IPS DF 19.7 (cell line): ENCODE measurements at places on chromosomes 7 and 10.

- DNase-seq = no peak
These were observed 155.7 kb downstream of the LCOR start for GRCh38 chr10:96987842-96988175.

GRCh38 chr7:117489911-117490310 is 10.1 kb downstream of the CFTR start:
- DNase-seq = no peak

DNA sequence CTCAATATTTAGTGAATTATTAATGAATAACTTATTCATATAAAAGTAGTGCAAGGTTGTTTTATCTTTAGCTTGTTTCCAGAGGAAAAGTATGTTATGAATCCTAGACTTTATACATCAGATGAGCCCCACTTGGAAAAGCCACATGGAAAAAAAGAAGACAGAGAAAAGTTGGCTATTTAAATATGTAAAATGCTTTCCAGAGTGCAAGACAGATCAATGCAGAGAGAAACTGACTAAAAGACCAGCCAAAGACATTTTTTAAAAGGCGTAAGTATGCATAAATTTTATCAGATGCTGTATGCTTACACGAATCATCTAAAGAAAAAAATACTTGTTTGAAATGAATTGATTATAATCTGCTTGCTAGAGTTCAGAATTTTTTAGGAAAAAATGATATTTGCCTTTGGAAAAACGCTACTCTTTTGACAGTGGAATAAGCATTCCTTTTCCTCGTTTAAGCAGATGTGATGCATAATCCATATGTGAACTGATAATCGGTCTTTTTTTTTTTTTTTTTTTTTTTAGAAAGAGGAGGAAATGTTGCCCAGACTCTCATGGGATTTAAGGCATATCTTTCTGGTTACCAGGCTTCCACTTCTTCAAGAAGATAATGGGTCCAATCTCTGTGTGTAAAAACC is 70.7 kb downstream of the RELN start:
- no peak for DNase-seq

- DNase-seq = no peak
These were observed 56.0 kb upstream of the PIK3CG start for GRCh38 chr7:106808967-106809635.

DNA sequence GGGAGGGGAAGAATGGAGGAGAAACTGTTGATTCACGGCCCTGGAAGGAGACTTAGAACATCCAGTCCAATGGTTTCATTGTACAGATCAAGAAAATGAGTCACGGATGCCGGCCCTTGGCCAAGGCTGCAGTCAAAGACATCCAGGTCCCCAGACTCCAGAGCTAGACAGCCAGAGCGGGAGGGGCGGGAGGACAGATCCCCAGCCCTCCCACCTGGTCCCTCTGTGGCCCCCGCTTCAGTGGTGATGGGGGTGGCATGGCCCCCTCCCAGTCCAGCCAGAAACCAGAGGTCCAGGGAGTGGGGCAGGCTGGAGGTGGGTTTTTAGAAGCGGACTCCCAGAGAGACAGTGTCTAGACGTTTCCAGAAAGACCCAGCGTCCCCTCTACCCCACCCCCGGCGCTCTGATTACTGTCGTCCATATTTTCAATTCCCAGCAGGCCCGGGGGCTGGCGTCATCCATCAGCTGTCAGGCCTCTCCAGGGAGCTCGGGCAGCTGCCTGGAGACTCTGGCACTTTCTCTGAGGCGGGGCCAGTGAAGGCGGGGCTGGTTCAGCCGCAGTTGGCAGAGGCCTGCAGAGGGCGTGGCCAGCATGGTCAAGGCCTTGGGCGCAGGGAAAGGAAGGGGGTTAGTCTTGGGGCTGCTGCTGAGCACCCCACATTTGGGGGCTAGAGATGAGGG is 8.0 kb upstream of the HSPB1 start:
- DNase-seq = no peak

- no peak for DNase-seq
These were observed 5.9 kb downstream of the DIP2C start for GRCh38 chr10:683448-684071.

- no peak for DNase-seq
These were observed 208.5 kb downstream of the RNLS start for GRCh38 chr10:88374392-88375175.

DNA sequence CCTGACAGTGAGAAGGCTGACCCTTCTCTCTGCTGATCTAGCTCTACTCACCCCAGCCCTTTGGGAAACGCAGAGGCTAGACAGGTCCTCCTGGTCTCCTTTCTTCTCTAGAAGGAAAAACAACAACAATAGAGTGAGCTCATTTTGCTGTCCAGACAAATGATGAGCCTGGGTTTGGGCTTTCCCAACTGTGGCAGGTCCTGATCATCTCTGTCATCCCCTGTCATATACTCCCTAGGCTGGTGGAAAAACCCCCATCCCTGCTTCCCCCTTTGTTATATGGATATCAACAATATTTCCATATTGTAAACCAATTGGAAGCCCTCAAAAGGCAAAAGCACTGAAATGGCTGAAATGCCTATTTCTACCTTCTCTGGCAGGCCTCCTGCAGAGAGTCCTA is 9.2 kb upstream of the DDIT4 start:
- no peak for DNase-seq

DNA sequence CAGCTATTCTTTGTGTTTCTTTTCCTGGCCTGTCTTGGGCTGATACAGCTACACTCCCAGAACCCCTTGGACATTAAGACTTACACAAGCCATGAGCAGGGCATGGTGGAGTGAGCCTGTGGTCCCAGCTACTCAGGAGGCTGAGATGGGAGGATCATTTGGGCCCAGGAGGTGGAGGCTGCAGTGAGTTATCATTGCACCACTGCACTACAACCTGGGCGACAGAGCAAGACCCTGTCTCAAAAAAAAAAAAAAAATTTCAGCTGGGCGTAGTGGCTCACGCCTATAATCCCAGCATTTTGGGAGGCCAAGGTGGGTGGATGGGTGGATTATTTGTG is 13.6 kb upstream of the FOXK1 start:
- DNase-seq = no peak

DNA sequence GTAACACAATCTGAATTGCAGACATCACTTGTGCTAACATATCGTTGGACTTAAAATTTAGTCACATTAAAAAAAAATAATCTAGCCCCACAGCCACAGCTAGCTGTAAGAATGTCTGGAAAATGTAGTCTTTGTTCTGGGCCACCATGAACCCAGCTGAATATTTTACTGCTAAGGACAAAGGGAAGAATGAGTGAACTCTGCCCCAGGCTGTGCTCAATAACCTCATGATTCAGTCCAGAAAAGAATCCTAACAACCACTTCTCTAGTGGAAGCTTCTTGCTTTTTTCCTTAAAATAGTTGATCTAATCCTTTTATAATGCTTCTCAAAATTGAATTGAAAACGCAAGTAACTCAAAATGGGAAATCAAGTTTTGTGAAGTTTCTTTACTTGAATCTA is 25.6 kb upstream of the SOSTDC1 start:
- DNase-seq = no peak

DNA sequence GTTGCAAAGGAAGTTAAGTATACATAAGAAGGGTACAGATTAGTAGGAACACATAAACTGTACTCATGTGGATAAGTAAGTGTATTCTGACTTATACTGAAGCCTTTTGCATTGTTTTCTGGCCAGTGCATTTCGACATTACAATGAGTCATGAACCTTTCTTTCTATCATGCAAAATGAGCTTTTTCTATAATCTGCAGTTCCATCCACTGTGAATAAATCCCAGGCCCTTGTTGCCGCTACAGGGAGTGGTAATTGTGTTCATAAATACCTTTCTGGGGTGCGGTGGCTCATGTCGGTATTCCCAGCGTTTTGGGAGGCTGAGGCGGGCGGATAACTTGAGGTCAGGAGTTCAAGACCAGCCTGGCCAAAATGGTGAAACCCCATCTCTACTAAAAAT is 858.3 kb downstream of the GRM8 start:
- no peak for DNase-seq

DNA sequence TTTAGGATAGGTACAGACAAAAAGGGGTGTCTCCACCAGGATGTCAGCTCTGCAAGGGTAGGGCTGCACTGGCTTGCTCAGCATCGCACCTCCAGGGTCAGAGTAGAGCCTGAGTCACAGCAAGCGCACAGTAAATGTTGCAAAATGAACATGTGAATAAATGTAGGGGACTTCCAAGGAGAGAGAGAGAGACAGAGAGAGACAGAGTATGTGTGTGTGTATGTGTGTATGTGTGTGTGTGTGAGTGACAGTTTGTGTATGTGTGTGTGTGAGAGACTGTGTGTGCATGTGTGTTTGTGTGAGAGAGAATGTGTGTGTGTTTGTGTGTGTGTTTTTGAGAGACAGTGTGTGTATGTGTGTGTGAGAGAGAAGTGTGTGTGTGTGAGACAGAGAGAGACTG is 163.3 kb downstream of the RPS24 start:
- no peak for DNase-seq

DNA sequence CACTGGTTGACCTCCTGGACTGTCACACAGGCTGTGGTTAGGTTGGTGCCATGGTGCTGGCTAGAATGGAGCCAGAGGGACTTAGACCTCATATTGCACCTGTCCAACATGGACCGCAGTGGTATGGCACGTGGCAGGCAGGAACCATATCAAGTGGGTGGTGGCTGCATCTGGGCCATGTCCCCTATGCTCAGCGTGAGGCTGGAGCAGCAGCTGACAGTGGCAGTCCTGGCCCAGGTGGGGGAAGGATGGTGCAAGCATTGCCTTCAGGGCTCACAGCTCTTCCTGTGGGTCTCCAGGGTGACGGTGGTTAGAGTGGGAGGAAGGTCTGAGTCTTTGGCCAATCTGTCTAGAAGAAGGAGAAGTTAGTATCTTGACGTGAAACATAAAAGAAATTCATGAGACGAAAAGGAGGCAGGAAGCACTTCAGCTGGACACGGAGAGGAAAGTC is 54.5 kb upstream of the PFKFB3 start:
- DNase-seq = no peak

GRCh38 chr7:141708351-141708750 is at the start of gene WEE2:
WEE2 (plus strand) TSS chr7:141708353; CDS start chr7:141708759, 406 bp downstream.
- DNase-seq = no peak

GRCh38 chr10:50362547-50363125 is 111.3 kb upstream of the ASAH2 start:
- no peak for DNase-seq

- DNase-seq = no peak
These were observed 24.5 kb downstream of the FOXK1 start for GRCh38 chr7:4706384-4707216.

DNA sequence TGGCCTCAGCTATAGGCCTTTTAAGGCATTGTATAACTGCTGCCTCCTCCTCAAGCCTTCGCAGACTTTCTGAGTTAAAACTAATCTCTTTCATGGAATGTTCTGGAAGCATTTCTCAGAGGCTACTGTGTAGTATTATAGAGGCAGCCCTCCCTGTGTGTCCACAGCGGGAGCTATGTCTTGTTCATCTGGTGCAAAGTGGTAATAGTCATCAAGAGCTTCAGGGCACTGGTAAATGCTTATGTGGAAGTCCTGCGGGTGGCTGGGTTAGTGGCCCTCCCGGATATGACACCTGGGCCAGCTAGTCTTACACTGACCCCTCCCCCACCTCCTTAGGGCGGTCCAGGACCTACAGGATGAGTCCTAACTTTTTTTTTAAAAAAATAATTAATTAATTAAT is 2.2 kb upstream of the ABHD11 start:
- no peak for DNase-seq

- no peak for DNase-seq
These were observed 255.7 kb downstream of the TNS3 start for GRCh38 chr7:47326220-47326619.

DNA sequence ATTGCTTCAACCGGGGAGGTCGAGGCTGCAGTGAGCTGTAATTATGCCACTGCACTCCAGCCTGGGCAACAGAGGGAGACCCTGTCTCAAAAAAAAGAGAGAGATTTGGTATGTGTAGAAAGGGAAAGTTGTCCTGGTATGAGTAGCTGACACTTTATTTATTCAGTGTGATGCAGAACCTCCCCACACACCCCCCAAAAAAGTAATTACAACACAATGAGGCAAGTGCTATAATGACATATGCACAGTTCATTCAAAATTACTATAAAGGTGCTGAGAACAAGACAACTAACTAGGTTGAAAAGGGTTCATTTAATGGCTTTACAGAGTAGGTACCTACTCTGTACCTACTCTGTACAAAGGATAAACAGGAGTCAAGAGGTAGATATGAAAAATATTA is 80.2 kb downstream of the PDSS1 start:
- no peak for DNase-seq

DNA sequence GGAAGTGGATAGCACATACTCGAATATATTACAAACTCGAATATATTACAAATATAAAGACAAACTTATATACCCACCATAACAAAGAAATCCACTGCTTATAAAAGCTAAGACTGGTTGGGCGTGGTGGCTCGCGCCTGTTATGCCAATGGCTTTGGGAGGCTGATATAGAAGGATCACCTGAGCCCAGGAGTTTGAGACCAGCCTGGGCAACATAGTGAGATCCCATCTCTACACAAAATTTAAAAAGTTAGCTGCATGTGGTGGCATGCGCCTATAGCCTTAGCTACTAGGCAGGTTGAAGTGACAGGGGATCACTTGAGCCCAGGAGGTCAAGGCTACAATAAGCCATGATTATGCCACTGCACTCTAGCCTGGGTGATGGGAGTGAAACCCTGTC is 20.4 kb downstream of the MCMBP start:
- no peak for DNase-seq

DNA sequence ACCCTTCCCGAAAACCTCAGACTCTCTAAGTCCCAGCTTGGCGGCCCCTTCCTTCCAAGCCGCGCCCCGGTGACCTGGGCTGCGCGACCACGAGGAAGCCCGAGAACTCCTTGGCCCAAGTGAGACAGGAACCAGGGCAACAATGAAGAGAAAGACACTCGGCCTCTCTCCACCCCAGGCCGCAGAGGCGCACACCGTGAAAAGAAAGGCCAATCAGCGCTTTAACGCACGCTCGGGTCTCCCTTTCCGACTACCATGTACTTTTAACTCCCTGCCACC is 166.4 kb upstream of the PPP1R3A start:
- no peak for DNase-seq

GRCh38 chr7:85156661-85157208 is 30.1 kb downstream of the SEMA3D start:
- no peak for DNase-seq

DNA sequence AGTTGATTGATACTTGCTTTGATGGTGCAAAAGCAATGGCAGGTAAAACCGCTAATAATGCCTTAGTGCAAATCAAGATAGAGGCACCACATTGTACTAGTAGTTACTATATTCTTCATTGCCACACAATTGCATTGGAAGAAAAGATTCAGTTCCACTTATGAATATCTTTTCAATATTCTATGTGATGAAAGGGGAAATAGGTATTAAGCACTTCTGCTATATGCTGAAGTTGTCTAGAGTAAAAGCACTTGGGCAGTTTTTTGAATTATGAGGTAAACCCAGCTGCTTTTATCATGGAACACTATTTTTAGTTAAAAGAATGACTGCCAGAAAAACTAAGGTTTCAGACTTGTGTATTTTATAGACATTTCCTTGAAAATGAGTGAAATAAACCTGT is 15.5 kb downstream of the ENTPD7 start:
- DNase-seq = no peak

GRCh38 chr7:158324397-158325360 is 262.9 kb downstream of the PTPRN2 start:
- DNase-seq = no peak
